ENCODE measurements at places on chromosomes 4 and X.

- DNase-seq, result no peak
Measured at GRCh38 chr4:8191136-8191747, 7.8 kb upstream of the SH3TC1 start.

DNA sequence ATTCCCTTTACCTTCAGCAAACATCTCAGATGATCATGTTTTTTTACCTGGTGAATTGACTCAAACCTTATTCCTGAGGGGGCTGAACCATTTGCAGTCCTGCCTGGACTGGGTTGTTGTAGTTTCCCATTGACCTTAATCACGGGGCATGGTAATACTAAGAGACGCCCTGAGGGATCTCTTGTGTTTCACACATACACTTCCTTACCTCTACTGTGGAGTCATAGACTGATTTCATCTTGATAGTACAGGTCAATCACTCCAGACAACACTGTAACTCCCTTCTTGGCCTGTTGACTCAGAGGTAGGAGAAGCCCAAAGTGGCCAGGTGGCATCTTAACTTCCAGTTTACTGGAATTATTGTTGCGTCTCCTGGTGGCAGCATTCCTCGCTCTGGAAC, 1064.0 kb upstream of the PCDH10 start:
- no peak for DNase-seq

DNA sequence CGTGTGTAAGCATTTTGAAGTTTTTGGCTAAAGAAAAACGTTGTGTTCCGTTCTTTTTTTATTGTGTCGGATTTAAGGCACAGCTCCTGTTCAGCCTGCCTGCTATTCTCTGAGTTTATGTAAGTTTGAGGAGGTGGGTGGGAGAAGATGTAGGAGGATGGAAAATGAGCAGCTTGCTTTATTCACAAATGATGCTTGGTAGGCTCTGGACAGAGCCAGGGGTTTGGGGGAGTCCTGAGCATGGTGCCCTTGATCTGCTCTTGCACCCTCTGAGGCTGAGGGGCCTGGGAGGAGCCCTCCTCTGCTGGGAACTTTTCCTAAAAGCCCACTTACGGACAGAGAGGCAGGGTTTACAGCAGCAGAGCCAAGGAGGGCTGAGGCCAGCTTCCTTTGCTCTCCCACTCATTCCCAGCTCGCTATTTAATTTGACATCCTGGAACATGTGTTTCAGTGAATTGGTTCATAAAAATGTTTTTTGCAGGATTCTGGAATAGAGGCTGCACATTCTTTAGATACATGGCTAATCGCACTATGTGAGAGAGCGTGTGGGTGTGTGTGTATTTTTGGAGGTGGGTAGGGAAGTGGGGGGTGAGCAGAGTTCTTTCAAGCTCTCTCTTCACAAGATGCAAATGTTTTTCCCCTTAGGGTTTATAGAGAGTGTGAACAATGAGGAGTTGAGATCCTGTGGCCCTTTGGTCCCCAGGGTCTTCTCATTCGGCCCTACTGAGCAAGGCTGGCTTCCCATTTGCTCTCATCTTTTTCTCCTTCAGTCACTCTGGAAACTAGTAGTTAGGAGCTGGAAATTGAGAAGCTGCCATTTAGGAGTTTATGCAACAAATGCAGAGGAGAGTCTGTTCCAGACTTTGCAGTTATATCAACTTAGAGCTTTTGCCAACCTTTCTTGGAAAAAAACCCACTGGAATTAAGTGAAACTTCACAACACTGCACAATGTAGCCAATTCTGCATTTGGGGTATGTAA, 32.1 kb downstream of the TMEM131L start:
- no peak for DNase-seq

DNA sequence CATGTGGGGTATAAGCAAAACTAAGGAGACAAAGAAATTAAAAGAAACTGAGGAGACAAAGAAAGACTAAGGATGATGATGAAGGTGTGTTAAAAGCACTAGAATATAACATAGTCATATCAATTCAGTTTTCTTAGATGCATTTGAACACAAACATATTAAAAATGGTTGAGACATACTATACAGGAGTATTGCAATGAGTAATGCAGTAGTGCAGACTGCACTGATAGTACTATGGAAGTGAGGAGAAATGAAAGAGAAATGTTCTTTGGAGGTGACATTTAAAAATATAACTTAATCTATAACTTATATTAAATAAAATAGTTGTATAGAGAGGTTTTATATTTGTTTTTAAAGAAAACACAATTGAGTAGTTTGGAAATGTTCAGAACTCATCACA, 279.2 kb downstream of the CAMK2D start:
- DNase-seq, result no peak

DNA sequence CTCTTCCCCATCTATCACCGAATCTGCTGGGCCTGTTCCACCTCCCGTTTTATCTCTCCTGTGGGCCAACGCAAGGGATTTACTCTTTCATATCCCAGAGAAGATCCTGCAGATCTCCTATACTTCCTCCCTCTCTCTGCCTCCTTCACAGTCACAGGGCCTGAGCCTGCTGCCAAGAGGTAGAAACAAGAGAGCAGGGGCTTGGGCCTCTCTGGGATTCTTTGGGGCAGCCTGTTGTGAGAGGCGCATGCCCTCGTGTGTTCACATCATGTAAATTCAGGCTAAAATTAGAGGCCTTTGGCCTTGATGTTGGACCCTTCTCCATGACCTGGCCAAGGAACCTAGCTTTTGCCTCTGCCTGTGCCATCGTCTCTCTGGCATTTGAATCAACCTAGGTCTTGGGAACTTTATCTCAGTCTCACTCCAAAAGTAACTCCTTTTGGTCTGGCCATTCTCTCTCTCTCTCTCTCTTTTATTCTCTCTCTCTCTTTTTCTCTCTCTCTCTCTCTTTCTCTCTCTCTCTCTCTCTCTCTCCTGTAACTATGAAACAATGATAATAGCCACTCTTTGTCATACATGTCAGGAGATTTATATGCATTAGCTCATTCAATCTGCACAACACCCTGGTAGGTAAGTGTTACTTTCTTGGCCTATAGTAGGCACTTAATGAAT, 20.0 kb upstream of the EFNB1 start:
- no peak for DNase-seq

DNA sequence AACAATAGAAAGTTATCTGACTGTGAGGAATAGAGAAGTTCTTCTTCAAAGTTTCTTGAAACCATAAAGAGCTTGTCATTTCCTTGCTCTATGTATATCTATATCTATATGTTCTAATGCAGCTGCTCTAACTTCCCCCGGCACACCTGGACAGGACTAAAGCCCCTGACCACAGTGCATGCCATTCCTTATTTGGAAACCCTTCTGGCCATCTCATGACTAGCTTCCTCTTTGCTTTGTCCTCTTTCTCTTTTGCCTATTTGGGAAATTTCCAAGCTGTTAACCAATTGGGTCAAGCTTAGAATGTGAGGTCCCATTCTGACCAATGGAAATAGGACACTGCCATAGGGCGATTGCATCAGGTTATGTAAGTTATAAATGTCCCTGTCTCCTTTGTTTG, 1481.1 kb downstream of the STIM2 start:
- DNase-seq, result no peak

Data from stimulated activated CD8-positive, alpha-beta memory T cell treated with anti-CD3 and anti-CD28 coated beads, Interleukin-15, amount 100 ng/mL, for 4 hours (primary cell).